ENCODE measurements at places on chromosomes 4 and X.

- DNase-seq: no peak
Measured at GRCh38 chr4:86981789-86982188, 47.0 kb downstream of the AFF1 start.

DNA sequence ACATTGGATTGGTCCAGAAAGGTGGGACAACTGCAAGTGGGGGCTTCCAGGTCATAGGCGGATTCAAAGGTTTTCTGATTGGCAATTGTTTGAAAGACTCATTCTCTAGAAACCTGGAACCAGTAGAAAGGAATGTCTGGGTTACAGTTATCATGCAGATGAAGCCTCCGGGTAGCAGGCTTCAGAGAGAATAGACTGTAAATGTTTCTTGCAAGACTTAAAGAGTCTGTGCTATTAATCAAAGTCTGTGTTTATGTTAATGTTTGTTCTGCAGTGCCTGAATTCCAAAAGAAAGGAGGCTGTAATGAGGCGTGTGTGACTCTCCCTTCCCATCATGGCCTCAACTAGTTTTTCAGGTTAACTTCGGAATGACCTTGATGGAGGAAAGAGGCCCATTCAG, 43.9 kb upstream of the GC start:
- no peak for DNase-seq

DNA sequence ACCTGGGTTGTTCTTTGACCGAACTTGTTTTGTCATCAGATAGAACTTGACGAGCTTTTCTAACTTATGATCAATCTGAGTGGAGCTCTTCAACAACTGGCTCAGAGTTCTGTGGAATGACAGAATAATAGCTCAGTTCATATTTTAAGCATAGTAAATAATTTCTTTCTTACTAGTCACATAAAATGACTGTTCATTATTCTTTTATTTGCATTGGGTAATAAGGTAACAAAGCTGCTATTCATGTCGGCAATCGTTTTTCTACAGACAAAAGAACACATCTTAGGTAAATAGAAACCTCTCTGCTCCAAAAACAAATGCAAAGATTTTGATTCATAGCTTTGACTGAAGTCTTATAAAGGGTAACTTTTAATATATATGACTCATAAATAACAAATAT, 57.3 kb upstream of the CXCL8 start:
- no peak for DNase-seq

DNA sequence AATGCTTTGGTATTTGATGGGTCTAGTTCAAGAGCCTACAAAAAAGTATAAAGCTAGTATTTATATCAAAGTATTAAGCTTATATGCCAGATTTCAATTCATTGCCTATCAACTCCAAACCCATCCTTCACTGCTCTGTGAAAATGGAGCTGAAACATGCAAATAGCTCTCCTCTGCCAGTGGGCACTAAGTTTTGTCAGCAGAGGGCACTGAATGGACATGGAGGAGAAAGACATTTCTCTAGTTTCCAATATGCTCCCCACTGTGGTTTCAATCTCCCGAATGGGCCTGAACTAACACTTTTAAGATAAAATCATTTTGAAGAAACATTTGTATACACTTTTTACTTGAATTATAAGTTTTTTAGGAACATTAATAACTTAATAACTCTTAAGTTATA, 12.4 kb downstream of the PPID start:
- no peak for DNase-seq

DNA sequence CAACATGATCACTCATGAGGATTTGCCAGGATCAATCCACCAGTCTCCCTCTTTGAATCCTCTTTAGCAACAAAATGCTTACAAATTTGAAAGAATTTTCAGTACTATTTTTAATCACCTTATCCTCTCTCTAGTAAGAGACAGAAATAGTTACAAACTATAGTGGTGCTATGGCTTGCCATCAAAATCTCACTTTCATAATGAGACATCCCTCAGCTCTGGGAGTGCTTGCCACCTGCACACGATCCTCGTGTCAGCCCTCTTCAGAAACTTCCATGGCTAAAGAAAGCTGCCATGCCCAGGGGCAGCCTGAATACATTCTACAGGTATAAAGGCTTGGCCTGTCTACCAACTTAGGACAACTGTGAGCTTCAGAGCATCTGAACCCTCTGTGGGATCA, 5.1 kb upstream of the DHX15 start:
- DNase-seq: no peak

DNA sequence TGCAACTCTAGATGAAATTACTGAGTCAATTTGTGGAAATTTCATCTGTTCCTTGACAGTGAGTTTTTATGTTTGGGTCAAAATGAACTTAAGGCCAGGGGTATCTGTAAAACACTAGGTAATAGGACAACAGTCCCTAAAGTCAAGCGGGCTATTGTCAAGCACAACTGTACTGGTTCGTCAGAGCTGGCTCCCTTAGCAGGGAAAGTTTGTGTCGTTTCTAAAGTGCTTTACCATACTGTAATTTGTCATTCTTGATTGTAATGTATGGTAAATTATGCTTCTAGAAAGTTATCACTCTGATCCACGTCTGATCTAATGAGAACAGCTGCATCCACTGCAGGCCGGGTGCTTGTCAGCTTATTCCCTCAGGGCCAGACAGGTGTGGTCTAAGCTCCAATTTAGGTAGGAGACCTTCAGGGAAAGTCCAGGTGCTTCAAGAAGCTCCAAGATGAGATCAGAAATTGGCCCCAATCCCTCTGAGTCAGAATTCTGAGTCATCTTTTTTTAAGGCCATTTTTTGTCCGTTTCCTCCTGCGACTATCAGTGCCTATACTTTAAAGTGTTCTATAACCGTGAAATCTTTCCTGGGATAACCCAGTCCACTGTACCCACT, 92.2 kb downstream of the PALLD start:
- DNase-seq: no peak

DNA sequence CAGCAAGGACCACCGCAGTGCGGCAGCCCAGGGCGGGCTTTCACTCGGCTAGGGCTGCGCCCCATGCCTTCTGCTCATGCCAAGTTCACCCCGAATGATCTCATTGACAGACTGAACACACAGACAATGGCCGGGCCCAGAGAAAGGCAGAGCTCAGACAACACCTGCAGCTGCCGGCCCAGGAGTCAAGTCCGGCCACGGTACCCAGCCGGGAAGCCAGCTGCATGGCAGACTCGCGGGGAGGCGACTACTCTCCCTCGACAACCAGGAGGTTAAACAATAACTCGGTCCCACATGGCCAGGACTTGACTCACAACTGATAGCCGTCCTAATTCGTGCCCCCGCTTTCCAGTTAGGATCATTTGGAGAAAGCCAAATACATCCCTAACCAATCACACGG, 50.4 kb downstream of the ABLIM2 start:
- no peak for DNase-seq

- no peak for DNase-seq
Measured at GRCh38 chr4:168908093-168908492, 102.0 kb downstream of the CBR4 start.

GRCh38 chr4:102430461-102430910, 70.7 kb upstream of the NFKB1 start:
- no peak for DNase-seq

DNA sequence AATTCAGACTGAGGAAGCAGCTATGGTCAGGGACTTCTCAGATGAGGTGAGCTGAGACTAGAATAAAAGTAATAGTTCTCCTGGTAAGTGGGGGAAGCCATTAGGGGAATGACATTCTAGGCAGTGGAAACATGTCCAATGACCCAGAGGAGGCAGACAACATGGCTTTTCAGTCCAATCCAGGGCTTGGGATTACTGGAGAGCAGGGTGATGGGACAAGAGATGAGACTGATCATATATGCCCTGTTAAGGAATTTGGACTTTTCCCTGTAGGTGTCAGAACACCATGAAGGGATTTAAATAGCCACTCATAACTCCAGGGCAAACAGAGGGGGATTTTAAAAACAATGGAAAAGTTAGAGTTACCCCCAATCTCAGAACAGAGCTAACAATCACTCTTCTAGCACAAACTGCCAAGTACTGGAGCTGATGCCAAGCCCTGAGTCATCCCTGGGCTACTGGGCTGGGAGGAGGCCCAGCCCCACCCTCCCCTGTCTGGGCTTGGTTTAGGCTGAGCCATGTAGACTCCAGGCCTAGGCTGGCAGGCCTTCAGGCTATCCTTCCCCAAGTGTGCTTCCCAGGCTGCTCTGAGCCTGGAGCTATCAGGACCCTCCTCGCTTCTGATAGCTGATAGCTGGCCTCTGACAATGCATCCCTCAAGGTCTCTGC, 22.7 kb upstream of the MSN start:
- DNase-seq: no peak

GRCh38 chr4:183485411-183486160, 19.3 kb upstream of the ING2 start:
- no peak for DNase-seq

GRCh38 chr4:52051615-52052474, 741 bp downstream of the SPATA18 start:
- peak; percentile 19 for DNase-seq

DNA sequence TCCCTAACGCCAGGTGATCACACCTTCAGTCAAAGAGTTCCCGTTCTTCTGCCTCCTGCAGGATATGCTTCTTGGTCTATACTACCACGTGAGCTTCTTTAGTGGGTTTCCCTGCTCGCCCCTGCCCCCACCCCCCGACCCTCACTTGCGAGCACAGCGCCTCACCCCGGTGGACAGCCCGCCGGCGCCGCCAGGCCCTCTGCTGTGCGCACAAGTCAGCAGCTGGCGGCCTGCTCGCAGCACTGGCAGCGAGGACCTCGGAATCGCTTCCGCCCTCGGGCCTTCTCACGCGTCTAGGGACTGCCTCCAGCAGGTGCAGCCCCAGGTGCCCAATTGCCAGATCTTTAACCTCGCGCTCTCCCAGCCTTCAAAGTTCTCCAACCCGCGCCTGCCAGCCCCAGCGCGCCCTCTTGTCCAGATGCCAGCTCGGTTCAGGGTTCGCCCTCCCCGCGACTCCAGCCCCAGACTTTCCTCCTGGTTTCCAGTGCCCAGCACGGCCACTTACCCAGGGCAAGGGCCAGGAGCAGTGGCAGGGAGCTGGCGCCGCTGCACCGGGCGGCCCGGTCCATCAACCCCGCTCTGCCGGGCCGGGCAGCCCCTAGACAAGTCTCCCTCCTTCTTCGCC, 454 bp downstream of the BTC start:
- DNase-seq: no peak

DNA sequence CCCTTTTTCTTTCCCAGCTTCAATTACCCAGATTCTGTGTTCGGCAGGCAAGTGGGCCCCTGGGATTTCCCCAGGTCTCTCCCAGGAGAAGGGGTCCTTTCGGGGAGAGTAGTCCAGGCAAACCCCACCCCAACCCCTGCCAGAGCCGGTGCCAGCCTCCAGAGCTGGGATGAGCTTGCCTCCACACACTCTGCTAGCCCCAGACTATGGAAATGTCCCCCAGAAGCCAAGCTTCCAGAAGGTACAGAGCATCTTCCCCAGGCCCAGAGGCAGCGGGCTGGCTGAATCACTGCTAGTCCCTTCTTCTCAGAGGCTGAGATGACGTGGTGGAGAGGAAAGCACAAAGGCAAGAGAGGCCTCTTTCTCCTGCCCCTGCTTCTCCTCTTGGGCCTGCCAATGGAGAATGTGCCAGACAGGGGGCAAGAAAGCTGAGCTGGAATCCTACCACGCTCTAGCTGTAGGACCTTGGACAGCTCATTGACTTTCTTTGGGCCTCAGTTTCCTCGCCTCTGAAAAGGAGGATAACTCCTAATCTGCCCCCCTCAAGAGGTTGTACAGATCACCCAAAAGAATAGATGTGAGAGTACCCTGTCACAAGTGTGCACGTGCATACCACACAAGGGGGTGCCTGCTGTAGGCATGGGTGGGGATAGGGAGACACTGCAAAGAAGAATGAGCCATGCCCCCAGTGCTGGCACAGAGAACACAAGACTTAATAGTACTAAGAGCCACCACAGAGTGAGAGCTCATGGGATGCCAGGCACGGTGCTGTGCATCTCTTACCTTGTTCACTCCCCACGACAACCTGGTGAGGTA, 2.1 kb downstream of the SASH3 start:
- peak; percentile 56 for DNase-seq

DNA sequence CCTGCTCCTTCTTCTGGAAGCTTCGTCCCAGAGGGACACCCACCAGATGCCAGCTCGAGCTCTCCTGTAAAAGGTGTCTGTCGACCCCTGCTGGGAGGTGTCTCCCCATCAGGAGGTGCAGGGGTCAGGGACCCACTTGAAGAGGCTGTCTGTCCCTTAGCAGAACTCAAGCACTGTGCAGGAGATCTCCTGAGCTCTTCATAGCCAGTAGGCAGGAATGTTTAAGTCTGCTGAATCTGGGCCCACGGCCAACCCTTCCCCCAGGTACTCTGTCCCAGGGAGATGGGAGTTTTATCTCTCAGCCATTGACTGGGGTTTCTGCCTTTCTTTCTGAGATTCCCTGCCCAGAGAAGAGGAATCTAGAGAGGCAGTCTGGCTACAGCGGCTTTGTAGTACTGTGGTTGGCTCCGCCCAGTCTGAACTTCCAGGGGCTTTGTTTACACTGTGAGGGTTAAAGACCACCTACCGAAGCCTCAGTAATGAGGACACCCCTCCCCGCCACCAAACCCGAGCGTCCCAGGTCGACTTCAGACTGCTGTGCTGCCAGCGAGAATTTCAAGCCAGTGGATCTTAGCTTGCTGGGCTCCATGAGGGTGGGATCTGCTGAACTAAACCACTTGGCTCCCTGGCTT, 1383.0 kb upstream of the TENM3 start:
- no peak for DNase-seq

All from activated CD4-positive, alpha-beta T cell treated with anti-CD3 and anti-CD28 coated beads, Interleukin-2, amount 50 U/mL, for 48 hours (primary cell).